ENCODE measurements at places on chromosomes 2 and 18. TPM values are rescaled to one million over a fixed set of nuclear protein-coding genes. Genes with fewer than 3 reads are reported as not detected.

Gene PSMA8
- total RNA-seq, result not detected

Gene SPR
- total RNA-seq, result 1.7 TPM

GRCh38 chr2:138087751-138088593, 123.7 kb downstream of the HNMT start:
- H3K27ac ChIP-seq, result no peak overlapping the region
- H3K36me3 ChIP-seq, result no peaks in the 10 kb centered on the region
- no peaks in the 10 kb centered on the region for H3K27me3 ChIP-seq
- DNase-seq, result no peak

Gene UGT1A5
- not detected for total RNA-seq

Gene TUBA4B
- total RNA-seq, result not detected

- H3K4me3 ChIP-seq, result peak overlapping the region; percentile 96
- peak overlapping the region; percentile 90 for H3K27ac ChIP-seq
- peaks cover 35% of the 10 kb centered on the region for H3K27me3 ChIP-seq
- peak; percentile 43 for DNase-seq
- peaks cover 50% of the 10 kb centered on the region for H3K4me1 ChIP-seq
- H3K36me3 ChIP-seq, result peaks cover 5% of the 10 kb centered on the region
These were observed 2.3 kb downstream of the NEUROD1 start for GRCh38 chr2:181677912-181678586.

- peak overlapping the region; percentile 35 for H3K4me3 ChIP-seq
- peaks cover 5% of the 10 kb centered on the region for H3K27me3 ChIP-seq
- H3K27ac ChIP-seq, result peak overlapping the region; percentile 83
These were observed 17.3 kb upstream of the FEZ2 start for GRCh38 chr2:36615222-36615621.

- no peak overlapping the region for H3K27ac ChIP-seq
- H3K27me3 ChIP-seq, result no peaks in the 10 kb centered on the region
- no peak overlapping the region for H3K4me3 ChIP-seq
- DNase-seq, result no peak
These were observed 1288.7 kb downstream of the LRP1B start for GRCh38 chr2:140842110-140842509.

DNA sequence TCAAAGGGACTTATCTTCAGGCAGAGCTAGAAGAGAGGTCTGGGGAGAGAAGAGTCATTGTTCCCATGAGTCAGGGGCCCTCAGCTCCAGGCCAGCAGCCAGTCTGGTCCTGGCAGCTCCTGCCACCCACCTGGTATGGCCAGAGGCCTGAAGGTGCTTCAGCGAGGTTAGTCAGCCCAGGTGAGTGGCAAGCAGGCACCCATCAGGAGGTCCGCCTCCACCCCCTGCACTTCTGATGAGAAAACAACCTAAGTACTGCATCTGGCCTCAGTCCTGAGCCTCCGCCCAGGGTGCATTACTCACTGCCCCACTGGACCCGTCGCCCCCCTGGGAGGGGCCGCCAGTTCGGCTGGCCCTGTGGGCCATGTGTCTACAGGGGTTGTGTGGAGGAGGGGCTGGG, 130.2 kb downstream of the INHBB start:
- peaks cover 12% of the 10 kb centered on the region for H3K27me3 ChIP-seq
- H3K4me3 ChIP-seq, result no peak overlapping the region
- peaks cover 11% of the 10 kb centered on the region for H3K4me1 ChIP-seq
- DNase-seq, result no peak
- no peak overlapping the region for H3K27ac ChIP-seq
- peaks cover 10% of the 10 kb centered on the region for H3K36me3 ChIP-seq

DNA sequence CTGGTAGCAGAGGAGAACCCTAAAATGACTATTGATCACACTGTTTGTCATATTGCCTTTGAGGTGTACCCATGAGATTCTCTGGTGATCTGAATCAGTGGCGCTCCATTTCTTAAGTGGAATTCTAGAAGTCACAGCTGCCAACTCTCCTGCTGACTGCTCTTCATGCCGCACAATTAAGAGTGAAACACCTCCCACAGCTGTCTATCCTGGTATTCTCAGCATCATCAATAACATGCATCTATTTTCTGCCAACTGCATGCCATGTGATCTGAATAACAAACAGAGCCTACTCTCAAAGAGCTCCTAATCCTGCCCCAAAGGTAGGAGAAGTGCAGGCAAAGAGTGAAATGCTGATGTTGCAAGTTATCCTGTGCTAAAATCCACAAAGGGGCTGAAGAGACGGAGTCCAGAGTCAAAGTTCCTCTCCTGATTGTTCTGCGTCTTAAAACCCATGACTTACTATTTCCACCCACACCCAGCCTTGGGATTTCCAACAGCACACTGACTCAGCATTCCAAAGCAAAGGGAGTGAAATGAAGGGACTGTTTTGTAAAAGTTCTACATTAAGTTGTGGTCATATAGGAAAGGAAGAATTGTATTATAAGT, 13.7 kb upstream of the DAPL1 start:
- no peak overlapping the region for H3K27ac ChIP-seq
- H3K4me1 ChIP-seq, result peaks cover 7% of the 10 kb centered on the region
- H3K4me3 ChIP-seq, result no peak overlapping the region
- no peaks in the 10 kb centered on the region for H3K27me3 ChIP-seq
- H3K36me3 ChIP-seq, result no peaks in the 10 kb centered on the region

Gene CAMKMT
- 9.6 TPM for total RNA-seq

GRCh38 chr2:68889021-68889420, 17.8 kb upstream of the BMP10 start:
- no peaks in the 10 kb centered on the region for H3K27me3 ChIP-seq
- no peaks in the 10 kb centered on the region for H3K36me3 ChIP-seq
- DNase-seq, result no peak
- no peak overlapping the region for H3K27ac ChIP-seq
- no peak overlapping the region for H3K4me3 ChIP-seq

DNA sequence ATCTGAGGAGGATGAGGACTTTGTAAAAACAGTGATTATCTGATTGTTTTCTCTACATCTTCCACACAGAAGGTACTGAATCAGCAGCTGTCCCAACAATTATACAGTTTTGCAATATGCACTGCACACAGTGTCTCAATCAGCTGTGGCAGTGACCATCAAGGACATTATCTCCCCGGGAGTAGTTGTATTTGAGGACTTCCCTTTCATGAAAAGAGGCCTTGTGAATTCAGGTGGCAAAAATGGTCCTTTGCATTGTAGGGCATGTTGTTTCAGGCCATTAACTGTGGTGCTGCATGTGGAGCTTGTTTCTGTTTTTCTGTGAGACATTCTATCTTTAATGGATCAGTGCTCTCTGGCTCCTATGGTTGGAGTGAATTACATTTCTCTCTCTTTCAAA, 779.4 kb upstream of the FSHR start:
- H3K4me1 ChIP-seq, result no peaks in the 10 kb centered on the region
- no peak overlapping the region for H3K27ac ChIP-seq
- H3K4me3 ChIP-seq, result no peak overlapping the region
- H3K27me3 ChIP-seq, result peaks cover 1% of the 10 kb centered on the region
- no peak for DNase-seq
- no peaks in the 10 kb centered on the region for H3K36me3 ChIP-seq

- H3K36me3 ChIP-seq, result no peaks in the 10 kb centered on the region
- H3K27me3 ChIP-seq, result peaks cover 5% of the 10 kb centered on the region
- H3K4me3 ChIP-seq, result no peak overlapping the region
- DNase-seq, result no peak
- H3K27ac ChIP-seq, result no peak overlapping the region
These were observed 27.8 kb upstream of the MAT2A start for GRCh38 chr2:85511008-85511811.

- peaks cover 7% of the 10 kb centered on the region for H3K4me1 ChIP-seq
- H3K36me3 ChIP-seq, result no peaks in the 10 kb centered on the region
- DNase-seq, result no peak
These were observed 62.5 kb upstream of the ACVR2A start for GRCh38 chr2:147782141-147782930.

DNA sequence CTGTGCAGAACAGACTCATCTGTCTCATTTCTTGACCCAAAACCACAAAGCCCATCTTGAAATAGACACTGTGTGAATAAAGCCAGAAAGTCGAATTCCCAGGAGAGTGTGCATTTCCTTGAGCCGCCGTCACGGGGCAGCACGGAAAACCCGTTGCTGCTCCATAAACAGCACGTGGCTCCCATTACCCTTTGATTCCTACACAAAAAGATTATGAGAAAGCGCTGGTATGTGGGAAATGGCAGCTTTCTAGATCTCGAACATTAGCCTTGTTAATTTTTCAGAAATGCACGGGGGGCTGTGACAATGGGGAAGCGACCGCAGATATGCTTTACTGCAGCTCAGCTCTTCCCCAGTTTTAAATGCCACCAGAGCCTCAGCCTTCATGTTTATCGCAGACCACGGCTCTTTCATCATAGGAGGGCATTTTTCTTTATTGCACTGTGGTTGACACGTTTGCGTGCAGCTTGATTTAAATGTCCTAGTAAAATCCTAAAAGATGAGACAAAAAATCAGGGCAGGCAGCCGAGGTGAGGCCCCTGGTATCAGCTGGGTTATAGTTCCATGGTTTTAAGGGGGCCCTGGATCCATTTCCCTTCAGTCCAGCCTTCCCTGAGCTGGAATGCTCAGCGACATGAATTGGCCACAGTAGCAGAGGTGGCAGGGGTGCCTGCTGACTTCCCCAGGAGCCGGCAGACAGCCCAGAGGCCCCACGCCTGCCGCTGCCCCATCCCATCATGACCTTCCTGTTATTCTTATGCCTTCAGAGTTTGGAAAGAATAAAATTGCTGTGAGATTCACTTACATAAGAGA, 249.3 kb downstream of the NDUFA10 start:
- no peak overlapping the region for H3K27ac ChIP-seq
- peaks cover 9% of the 10 kb centered on the region for H3K27me3 ChIP-seq
- no peak overlapping the region for H3K4me3 ChIP-seq
- no peaks in the 10 kb centered on the region for H3K36me3 ChIP-seq
